D721Med (cell line): ENCODE measurements at places on chromosomes 1 and 21.

- no peak for DNase-seq
Observed at GRCh38 chr21:42396799-42397745, 1.2 kb upstream of the TMPRSS3 start.

DNA sequence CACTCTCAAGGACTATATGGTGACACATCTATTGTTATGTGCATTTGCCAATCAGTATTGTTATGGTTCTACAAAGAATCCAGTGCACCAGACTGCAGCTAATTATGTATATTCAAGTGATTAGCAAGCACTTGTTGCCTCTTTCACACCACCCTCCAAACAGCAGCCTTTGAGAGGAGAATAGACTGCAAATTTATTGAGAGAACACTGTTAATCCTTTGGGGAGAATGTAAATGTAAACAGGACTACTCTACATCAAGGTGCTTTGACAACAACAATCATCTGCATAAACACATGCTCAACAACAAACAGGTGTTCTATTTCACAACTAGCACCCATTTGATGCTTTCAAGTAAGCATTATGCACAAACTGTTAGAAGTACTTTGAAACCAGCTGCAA lies 117.4 kb downstream of the AKT3 start:
- no peak for DNase-seq

DNA sequence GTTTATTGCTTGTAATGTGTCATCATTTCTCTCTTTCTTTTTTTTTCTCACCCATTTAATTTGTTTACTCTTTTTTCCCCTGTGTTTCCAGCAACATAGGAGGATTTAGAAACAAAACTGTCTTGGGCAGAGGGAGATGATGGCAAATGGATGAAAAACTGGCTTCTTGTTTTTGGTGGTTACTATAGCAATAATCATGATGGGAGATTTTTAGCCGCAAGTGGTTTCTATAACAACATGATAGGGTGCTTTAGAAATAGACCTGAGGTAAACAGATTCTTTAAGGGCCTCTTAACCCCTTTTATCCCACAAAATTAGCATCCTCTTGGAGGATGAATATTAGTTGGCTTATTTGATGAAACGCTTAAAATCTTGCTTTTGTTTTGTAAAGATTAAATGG lies 51.6 kb downstream of the CRB1 start:
- no peak for DNase-seq

- no peak for DNase-seq
Observed at GRCh38 chr1:51463561-51463960, 55.5 kb downstream of the EPS15 start.

DNA sequence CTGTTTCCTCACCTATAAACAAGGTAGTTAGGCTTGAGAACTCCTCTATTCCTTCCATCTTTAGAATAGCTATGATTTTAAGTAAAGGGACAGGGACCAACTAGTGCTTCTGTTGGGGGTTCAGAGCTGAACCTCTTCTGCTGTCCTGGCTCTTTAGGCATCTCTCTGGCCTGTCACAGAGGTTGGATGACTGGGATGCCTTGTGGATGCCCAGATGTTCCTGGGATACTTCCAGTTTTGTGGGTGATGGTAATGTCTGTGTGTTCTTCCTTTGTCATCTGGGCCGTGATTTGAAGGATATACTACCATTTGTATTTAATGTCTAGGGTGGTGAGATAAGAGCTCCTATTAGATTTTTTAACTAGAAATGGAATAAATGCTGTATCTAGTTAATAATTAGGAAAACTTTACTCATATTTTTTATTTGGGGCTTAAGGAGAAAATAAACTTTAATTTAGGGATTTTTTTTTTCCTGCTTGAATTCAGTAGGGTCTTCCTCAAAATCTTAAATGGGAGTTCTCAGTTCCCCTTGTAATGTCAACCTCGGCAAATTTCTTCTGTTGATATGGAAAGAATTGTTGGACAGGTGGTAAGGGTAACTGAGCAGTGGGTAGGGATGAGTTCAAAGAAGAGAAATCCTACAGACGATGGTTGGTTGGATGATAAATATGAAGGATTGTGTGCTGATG lies 47.2 kb downstream of the LAMC1 start:
- DNase-seq: no peak

- no peak for DNase-seq
Observed at GRCh38 chr1:9596415-9597123, 7.9 kb downstream of the TMEM201 start.

DNA sequence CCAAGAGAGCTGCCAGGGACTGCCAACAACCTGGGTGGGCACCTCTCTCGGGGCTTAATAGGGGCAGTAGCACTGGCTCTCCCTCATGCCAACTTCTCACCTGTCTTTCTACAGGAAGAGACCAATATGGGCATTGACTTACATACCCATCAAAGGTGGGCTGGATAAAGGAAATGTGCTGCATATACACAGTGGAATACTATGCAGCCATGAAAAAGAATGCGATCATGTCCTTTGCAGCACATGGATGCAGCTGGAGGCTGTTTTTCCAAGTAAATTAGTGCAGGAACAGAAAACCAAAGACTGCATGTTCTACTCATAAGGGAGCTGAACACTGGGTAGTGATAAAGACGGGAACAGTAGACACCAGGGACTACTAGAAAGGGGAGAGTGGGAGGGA lies 172.5 kb downstream of the URB2 start:
- no peak for DNase-seq

GRCh38 chr1:245242989-245243388 lies 88.2 kb downstream of the KIF26B start:
- no peak for DNase-seq

- no peak for DNase-seq
Observed at GRCh38 chr21:37324558-37324957, 42.0 kb upstream of the DYRK1A start.

- no peak for DNase-seq
Observed at GRCh38 chr1:153773096-153773921, 1.9 kb upstream of the SLC27A3 start.

DNA sequence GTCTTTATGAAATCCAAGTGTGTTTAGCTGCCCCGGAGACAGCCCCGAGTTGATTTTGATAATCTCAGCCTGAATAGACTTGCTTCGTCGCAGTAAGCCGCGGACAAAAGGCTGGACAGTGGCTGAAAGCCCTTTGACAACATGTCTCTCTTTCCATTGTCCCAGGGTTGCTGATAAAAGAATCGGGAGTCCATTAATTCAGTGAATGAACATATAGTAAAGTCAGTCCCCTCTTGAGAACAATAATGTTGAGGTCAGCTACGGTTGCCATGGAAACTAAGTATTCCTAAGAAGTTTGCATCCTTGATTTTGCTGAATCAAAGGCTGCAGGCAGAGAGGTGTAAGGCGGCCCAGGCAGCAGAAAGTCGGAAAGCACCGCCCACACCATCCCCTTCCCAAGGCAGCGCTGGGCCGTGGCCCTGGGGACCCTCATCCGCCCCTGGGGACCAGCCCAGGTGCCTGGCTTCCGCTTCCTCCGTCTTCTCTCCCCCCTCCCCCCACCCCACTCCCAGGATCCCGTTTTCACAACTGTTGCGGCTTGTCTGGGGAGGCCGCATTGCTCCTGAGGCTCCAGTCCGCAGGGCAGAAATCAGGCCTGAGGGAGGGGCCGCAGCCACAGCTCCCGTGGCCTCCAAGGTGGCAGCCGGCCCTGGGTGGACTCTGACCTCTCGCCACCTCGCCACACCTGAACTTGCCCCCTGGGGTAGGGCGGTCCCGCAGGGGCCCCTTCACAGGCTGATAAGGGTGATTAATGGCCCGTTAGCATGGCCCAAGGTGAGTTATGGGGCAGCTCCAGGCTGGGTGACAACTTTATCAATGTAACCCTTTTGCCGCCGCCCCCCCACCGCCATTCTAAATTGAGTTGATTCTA lies 180.9 kb downstream of the PRDM16 start:
- DNase-seq: no peak

DNA sequence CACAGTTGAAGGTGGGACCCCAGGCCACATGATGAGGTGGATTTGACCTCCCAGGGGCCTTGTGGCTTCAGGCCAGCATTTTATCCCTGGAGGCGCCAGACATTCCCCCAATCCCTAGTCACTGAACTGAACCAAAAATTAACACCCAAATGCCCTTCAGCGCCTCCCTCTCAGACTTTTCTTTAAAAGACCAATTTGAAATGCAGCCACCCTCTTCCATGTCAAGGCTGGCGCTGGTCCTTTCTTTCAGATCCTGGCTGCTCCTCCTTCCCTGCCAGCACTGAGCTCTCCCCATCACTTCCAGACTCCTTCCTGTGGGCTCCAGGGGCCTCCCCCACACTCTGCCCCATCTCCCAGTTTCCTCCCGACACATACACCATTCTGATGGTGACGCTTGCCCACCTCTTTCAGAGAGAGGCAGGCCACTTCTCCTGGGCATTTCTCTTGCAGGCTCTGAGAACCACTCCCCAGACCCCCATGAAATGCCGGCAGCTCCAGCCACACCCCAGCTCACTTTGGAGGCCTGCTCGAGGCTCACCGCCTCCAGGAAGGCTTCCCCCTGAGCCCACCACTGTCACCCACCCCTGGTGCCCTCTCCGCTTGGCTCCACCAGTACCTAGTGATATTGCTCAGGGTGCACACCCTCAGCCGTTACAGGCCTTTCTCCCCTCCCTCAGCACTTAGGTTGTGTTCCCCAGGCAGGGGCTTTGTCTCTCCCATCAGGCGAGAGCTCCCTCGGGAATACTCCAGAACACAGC lies 27.0 kb downstream of the NAV1 start:
- DNase-seq: no peak

DNA sequence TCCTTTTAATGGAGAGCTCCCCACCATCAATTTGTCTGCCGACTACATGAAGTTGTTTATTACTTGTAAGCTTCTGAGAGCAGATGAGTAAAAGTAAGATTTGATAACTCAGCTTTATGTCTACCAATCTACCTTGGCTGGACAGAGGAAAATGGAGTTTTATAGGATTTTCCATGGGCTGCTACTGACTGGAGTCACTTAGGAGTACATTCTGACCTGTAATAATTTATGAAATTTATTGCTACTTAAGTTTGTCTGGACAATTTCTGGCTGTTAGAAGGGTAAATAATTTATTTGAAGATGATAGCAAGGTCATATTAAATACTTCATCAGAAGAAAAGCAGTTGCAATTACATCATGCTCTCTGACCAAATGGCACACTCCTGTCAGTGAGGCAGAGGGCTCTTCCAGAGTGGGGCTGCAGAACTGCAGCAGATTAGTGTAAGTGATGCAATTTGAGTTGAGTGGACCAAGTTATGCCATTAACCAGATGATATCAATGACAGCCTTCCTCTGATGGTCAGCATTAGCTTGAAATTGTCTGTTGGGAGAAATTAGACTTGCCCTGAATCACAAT lies 736.7 kb upstream of the PTBP2 start:
- DNase-seq: no peak

- DNase-seq: no peak
Observed at GRCh38 chr1:195866781-195867222, 741.4 kb downstream of the KCNT2 start.

DNA sequence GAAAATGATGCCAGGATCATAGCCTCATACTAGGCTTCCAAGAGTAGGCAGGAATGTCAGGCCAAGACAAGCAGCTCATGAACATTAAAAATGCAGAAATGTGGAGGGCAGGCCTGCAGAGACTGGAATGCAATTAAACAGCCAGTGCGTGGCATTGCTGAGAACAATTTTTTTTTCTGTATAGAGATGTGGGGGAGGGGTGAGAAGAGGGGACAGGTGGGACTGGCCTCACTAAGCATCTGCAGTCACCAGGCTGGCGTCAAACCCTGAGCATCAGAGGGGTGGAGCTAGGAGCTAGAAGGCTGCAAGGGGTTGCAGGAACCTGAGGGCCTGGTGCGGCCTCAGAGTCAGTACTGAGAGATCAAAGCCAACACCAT lies 114.1 kb downstream of the TNR start:
- no peak for DNase-seq

DNA sequence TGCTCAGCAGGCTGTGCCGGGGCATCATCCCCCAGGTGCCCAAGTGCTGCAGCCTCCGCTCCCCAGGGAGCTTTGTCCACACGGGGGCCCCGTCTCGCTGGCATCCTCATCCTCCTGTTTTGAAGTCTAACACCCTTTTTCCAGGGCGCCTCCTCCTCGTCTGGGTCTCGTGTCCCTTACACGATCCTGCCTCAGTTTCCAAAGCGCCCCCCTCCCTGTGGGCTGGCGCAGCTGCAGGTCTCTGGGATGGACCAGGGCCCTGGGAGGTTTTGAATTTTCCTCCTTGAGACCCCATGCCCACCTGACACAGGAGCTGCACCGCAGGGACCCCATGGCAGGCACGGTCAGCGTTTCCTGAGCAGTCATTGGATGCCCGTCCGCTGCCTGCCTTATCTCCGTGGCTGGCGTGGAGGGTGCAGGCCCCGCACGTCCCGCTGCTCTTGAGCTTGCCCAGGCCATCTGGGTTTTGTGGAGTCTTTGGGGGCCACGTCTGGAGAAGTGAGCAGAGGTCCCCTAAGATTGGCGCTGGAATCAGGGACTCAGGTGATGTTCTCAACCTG lies 37.4 kb upstream of the DIP2A start:
- DNase-seq: no peak

DNA sequence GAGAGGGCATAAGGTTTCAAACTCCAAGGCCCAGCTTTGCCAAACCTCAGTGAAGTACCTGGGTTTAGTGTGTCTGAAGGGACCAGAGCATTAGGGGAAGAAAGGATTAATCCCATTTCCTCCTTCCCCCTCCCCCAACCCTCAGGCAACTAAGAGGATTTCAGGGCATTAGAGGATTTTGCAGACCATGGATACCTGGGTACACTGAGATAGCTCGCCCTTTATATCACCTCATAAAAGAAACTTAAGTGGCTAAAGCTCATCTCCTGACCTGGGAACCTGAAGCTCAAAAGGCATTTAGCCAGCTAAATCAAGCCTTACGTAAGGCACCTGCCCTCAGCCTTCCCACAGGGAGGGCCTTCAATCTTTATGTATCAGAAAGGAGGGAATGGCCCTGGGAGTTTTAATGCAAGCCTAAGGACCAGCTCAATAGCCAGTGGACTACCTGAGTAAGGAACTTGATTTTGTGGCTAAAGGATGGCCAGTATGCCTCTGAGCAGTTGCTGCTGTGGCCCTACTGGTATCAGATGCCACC lies 26.4 kb upstream of the SMYD3 start:
- DNase-seq: peak; percentile 52

GRCh38 chr21:32412162-32413014 lies at the start of gene EVA1C:
Gene EVA1C, plus strand, starts transcription at chr21:32412706. Its CDS starts 148 bp downstream, at chr21:32412854.
- DNase-seq: no peak

DNA sequence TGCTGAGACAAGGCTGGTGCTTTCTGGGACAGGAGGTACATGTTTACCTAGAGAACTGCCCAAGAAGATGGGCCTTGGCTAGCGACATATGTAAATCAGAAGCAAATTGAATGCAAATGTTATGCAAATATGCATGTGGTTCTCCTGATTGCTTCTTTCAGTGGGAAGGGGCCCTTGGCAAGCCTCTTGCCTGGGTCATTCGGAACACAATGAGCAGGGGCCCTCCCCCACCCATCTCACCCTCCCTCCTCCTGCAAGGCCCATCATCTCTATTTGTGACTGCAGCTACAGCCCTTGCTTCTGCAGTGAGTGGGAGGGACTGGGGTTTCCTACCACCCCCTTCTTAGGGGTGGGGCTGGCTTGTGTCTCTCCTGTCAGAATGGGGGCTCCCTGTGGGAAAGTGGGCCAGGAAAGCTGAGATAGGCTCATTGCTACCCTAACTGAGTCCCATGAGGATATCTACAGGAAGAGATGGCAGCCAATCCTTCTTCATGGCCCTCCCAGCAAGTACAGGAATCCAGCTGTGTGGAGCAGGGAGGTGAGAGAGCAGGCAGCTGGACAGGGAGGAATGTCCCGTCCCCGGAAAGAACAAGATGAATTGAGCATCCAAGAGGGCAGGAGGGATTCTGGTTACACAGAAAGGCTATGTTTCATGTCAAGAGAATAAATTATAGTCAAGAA lies 31.0 kb downstream of the FOXD2 start:
- DNase-seq: no peak

- DNase-seq: no peak
Observed at GRCh38 chr1:87169263-87169910, 159.3 kb upstream of the LMO4 start.

- DNase-seq: no peak
Observed at GRCh38 chr1:26602378-26602959, 72.9 kb downstream of the RPS6KA1 start.
